ENCODE measurements at places on chromosomes 2 and 18.

- DNase-seq: no peak
Observed at GRCh38 chr18:76546436-76546835, 51.4 kb upstream of the ZNF516 start.

DNA sequence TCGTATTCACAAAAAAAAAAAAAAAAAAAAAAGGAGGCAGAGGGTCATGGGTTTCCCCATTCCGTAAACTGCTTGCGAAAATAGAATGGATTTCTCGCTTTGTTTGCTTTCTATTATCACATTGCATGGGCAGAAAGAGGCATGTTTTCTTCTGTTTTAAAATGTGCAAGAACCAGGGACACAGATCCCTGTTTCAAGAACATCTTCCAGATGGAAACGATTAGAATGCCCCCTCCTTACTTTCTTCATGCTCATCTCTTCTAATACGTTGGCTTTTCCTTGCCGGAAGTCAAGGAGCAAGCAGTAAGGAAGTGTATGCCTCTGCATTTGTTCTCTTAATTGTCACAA, 51.0 kb upstream of the ZNF516 start:
- DNase-seq: no peak

GRCh38 chr18:5571666-5572065, 27.9 kb upstream of the EPB41L3 start:
- DNase-seq: no peak

DNA sequence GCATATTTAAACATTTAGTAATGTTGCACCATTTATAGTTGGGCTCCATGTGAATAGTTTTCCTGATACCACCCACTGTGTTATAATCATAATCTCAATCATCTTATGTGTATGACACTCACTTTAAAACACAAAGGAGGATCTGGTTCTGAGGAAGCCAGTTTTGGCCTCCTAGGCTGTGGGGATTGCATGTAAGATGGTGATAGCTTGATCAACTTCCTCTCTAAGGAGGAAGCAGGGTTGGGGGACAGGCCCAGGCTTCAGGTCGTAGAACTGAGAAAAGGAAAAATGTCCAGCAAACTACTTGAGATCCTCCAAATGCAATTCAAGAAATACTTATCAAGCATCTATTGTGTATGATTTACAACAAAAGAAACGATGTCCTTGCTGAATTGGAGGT, 4.9 kb upstream of the PPM1B start:
- no peak for DNase-seq

- DNase-seq: no peak
Observed at GRCh38 chr2:97733341-97734035, 20.1 kb downstream of the ZAP70 start.

- DNase-seq: no peak
Observed at GRCh38 chr2:145931781-145932395, 1412.0 kb upstream of the ZEB2 start.

DNA sequence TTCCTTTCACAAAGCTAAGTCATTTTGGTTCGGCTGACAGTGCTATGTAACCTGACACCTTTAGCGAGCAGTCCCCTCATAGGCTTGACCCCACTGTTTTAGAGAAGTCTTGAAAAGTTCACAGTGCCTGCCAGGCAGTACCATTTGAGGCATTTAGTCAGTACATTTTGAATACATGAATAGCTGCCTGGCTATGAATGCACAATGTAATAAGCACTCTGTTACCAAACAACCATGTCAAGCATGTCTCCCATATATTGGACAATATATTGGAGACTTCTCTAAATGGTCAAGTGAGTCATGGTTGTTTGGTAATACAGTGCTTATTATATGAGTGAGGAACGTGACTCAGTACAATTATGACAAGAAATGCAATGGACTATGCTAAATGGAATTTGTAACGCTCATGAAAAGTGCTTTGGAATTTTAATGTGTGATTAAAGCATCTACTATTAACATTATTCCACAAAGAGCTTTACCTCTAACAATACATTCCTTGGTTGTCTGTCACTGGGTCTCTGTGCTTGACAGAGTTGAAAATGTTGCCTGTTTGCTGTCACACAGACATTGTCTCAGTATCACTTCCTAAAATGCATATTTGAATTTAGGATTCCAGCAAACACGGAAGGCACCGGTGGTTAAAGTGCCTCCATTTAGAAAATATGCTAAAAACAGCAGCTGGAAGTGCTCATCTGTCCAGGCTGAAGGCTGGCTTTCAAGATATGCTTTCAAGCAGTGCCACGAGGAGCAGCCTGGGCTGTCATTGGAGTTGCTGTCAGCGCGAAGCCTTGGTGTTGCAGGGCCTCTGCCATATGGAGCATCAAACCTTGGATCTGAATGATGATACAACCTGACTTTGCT, 458.6 kb downstream of the FBXO15 start:
- DNase-seq: no peak

- DNase-seq: no peak
Observed at GRCh38 chr2:200272320-200272719, 34.2 kb upstream of the SPATS2L start.

DNA sequence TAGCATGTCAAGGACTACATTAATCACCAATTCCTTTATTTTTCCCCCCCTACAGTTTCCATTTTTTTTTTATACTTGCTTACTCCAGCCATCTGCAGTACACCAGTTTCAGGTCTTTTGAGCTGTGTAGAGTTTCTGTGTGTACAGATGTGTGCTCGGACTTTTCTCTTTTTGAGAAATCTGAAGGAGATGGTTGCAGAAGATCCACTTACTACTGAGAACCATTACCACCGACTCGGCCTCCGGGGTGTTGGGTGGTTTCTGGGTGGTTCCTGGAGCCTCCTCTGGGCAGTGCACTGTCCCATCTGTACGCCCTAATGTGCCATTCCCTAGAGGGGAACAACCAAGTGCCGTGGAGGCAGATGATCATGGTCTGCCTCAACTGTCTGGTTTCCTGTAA, 15.4 kb upstream of the LYPD6B start:
- no peak for DNase-seq

DNA sequence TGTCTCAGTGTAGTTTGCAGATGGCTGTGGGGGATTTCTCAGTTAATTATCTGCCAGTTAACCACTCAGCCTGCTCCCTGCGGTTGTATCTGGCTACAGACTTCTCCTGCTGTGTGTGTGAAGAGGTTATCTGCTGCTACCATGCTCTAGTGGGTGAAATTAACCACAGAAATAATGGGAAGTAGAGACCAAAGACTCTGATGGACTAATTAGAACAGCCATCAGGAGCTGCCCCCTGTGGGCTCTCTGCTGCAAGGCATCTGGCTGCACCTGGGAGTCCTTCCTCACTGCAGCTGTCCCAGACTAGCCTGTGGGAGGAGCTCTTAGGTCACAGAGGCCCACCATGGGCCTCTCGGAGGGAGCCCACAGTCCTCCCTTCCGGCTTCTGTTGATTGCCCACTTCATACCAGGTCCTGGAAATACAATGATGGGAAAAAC, 66.6 kb downstream of the CTIF start:
- DNase-seq: no peak

DNA sequence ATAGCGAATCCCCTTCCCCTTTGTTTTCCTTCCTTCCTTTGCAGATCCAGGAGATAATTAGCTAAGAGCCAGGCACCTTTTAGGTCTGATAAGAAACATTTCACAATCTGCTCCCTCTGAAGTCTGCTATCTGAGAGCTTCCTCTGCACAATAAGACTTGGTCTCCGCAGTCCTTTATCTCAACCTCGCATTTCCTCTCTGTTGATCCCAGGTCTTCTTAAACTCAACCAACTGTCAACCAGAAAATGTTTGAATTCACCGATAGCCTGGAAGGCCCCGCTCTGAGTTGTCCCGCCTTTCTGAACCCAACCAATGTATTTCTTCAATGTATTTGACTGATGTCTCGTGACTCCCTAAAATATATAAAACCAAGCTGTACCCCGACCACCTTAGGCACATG, 78.4 kb upstream of the CTDP1 start:
- no peak for DNase-seq

DNA sequence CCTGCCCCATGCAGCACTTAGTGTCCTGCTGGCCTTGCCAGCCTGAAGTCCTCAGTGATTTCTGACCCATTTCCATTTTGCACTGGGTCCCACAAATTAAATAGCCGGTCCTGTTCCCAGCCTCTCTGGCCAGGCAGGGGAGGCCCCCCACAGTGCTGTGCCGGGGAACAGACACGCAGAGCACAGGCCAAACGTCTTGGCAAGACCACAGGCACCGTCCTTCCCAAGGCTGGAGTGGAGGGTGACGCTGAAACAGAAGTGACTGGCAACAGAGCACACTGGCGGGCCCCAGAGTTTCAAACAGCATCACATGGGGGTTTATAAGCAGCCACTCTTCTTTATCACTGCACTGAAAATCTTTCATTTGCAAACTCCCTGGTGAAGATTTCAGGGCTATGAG, 52.2 kb downstream of the EDAR start:
- DNase-seq: no peak

DNA sequence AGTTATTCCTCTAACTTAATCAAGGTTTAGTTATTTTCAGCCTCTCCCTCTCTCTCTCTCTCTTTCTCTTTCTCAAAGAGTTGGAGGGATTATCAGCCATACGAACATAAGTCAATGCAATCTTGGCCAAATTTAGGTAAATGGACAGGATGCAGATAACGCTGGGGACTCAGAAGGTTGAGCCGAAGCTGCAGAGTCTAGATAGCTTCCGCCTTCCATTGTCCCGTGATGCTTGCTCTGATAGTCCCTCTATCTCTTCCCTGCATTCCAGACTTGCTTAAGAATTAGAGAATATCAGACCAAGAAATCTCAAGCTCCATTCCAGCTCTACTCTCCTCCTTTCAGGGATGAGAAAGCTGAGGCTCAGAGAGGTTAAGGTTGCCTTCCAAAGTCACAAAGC, 502.8 kb upstream of the TNP1 start:
- no peak for DNase-seq

DNA sequence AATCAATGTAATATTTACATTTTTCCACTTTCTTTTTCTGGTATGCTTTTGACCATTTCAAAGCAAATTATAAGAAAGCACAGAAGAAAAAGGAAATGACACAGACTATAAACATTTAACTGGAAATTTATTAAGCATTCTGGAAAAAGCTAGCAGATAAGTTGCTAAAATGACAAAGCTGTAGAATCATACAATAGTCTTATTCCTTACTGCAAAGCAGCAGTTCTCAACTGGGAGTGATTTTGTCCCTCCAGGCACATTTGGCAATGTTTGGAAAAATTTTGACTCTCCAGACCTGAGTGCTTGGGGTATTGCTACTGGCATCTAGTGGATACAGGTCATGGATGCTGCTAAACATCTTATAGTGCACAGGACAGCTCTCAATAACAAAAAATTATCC, 75.1 kb downstream of the MBD5 start:
- no peak for DNase-seq

- no peak for DNase-seq
Observed at GRCh38 chr2:25445464-25445863, 103.7 kb upstream of the DNMT3A start.

- no peak for DNase-seq
Observed at GRCh38 chr18:59898093-59898492, 1.7 kb upstream of the PMAIP1 start.

DNA sequence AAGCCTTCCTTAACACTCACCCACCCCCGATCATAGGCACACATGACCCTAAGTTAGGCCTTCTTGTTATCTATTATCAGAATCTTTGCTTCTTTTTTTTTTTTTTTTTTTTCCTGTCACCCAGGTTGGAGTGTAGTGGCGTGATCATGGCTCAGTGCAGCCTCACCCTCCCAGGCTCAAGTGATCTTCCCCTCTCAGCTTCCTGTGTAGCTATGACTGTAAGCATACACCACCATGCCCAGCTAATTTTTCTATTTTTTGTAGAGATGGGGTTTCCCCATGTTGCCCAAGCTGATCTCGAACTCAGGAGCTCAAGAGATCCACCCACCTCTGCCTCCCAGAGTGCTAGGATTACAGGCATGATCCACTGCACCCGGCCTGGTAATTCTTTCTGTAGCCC, 328.7 kb downstream of the NR4A2 start:
- no peak for DNase-seq

DNA sequence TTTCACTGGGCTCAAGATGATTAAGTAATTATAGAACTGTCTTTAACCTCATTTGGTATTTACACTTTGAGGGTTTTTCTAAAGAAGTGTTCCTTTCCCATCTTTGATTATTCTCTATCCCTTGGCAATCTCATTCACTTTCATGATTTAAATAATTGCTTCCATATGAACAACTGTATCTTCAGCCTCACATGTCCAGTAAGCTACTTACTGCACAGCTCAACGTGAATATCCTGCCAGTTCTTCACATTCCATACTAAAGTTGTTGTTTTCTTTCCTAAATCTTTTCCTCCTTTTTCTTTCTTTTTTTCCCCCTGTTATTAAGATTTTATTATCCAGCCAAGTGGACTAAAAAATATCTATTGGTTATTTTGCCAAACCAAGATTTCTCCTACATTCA, 37.7 kb downstream of the ZC3H15 start:
- no peak for DNase-seq

- DNase-seq: no peak
Observed at GRCh38 chr2:221484761-221485502, 87.2 kb downstream of the EPHA4 start.

- no peak for DNase-seq
Observed at GRCh38 chr2:220568296-220568695, 940.9 kb downstream of the SLC4A3 start.

- DNase-seq: no peak
Observed at GRCh38 chr2:99336804-99337112, 431 bp upstream of the EIF5B start.

GRCh38 chr18:58532298-58532697, 96.6 kb downstream of the ALPK2 start:
- no peak for DNase-seq

DNA sequence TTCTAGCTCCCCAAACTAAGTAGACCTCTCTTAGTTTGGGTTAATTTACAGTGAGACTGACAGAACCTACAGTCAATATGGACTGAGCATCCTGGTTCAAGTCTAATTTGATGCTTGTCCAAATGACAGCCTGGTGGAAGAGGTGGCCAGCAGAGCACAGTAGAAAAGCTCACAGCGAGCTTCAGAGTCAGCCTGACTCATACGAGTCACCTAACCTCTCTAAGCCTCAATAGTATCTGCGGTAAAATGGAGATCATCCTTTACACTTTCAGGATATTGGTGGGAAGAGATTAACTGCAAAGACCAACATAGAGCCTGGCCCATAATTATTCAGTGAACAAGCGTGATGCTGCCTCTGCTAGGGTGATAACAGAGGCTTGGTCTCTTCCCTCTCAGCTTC, 54.5 kb downstream of the DOCK10 start:
- no peak for DNase-seq

DNA sequence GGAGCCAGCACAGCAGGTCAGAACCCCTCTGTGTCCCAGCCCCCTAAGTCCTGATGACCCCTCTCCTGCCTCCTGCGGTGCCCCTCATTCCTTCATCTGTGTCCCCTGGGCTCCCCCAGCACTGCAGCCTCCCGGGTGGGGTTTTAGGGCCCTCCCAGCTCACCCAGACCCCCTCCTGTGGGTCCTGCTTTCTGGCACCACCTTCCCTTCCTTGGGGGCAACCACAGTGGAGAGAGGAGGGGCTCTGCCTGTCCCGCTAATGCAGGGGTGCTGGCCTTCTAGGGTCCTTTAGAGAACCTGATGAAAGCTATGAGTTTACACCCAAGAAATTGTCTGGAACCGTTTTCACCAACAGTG, 42.7 kb upstream of the ALPP start:
- no peak for DNase-seq

- DNase-seq: no peak
Observed at GRCh38 chr2:172256886-172257285, 154.2 kb upstream of the DLX2 start.

GRCh38 chr2:109555346-109555900, 58.3 kb downstream of the SEPTIN10 start:
- no peak for DNase-seq
